Stimulated activated CD8-positive, alpha-beta memory T cell treated with anti-CD3 and anti-CD28 coated beads, Interleukin-15, amount 100 ng/mL, for 1 hour (primary cell): ENCODE measurements at places on chromosomes 13 and 19.

- no peak for DNase-seq
These were observed 516.4 kb upstream of the SPRY2 start for GRCh38 chr13:80857321-80857720.

DNA sequence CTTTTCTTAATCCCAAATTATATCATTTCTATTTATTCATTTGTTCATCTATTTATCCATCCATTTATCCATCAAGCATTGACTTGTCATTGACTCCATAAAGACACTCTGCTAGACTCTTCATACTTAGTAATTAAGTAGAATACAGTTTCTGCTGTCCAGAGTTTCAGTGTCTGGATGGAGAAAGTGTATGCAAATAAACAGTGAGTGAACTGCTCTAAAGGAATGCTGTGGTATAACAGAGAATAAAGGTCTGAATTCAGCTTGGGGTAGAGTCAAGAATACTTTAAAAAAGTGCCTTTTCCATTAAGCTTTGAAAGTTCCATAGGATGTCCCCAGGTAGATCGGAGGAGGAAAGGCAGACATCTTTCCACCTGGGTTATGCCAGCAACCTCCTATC, 51.4 kb downstream of the RAP2A start:
- DNase-seq = no peak

DNA sequence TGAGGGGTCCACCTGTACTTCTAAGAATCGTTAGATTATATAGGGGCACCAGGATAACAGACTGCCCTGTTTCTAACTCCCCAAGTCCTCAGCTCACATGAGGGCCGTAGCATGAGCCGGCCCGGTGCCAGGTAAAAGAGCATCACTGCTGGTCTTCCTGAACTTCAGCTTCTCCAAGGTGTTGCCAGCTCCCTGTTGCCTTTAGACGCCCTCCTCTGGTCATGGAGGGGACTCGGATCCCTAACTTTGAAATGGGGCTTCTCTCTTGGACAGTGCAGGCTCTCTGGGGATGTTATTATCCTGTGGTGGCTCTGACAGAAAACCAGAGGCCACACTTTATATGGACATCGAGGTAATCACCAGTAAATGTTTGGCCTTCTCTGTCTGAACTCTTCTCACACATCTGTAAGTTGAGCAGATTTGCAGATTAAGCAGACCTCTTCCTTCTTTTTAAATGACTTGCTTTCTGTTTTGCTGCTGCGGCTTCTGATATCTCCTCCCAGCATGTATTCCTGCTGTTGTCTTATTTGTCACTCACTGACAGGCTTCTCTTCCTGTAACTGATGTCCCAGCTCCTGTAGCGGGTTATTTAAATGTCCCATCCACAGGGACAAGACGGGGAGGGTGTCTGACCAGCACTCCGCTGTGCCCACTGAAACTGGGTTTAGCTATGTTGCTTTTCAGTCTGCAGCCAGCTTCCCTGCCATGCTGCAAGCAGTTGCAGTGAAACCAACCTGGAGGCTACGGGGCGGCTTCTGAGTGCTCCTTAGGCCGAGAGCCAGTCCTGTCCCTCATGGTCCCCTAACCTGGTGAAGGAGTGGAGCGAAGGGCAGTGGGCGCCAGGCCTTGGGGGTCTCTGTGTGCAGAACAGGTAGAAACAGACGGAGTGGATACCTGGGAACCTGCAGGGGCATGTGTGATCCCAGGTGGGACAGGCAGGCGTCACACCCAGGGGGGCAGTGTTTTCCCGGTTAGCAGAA, 39.2 kb downstream of the TSSK6 start:
- no peak for DNase-seq

- DNase-seq = no peak
These were observed 79.7 kb upstream of the MBNL2 start for GRCh38 chr13:97142452-97142851.

- no peak for DNase-seq
These were observed 13.8 kb downstream of the YJU2 start for GRCh38 chr19:4260613-4261191.

- DNase-seq = no peak
These were observed 193.0 kb upstream of the NBEA start for GRCh38 chr13:34749046-34749445.

GRCh38 chr19:53892981-53893325, 11.0 kb downstream of the PRKCG start:
- DNase-seq = no peak

DNA sequence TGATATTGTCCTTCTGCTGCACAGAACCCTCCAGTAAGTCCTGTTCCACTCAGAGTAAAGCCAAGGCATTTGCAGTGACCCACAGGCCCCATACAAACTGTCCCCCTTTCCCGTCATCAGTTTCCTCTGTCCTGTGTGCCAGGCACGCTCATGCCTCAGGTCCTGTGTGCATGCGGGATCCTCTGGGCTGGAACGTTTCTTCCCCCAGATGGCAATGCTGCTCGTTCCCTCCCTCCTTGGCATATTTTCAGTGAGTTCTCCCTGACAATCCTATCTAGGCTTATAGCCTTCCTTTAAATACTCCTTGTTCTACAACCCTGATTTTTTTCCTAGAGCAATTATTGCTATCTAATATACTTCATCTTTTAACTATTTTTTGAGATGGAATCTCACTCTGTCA, 5.7 kb downstream of the OPA3 start:
- DNase-seq = no peak

DNA sequence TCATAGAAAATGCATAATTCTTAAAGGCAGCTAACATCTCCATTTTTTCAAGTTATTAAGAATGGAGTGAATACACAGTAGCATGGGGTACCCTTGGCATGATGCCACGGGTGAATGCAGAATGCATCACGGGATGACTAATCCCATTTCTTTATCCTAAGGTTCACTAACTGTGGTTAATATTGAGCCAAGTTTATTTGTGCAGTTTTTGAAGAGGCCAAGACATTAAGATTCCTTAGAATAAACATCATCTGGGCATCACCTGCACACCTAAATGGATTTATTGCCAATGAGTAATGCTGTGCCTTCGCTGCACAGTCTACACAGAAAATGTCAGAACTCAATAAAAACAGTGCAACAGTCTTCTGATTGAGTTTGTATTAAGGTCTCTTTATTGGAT, 333.1 kb downstream of the GPC6 start:
- DNase-seq = no peak

GRCh38 chr13:113608967-113609533, 24.5 kb downstream of the TFDP1 start:
- DNase-seq = no peak

DNA sequence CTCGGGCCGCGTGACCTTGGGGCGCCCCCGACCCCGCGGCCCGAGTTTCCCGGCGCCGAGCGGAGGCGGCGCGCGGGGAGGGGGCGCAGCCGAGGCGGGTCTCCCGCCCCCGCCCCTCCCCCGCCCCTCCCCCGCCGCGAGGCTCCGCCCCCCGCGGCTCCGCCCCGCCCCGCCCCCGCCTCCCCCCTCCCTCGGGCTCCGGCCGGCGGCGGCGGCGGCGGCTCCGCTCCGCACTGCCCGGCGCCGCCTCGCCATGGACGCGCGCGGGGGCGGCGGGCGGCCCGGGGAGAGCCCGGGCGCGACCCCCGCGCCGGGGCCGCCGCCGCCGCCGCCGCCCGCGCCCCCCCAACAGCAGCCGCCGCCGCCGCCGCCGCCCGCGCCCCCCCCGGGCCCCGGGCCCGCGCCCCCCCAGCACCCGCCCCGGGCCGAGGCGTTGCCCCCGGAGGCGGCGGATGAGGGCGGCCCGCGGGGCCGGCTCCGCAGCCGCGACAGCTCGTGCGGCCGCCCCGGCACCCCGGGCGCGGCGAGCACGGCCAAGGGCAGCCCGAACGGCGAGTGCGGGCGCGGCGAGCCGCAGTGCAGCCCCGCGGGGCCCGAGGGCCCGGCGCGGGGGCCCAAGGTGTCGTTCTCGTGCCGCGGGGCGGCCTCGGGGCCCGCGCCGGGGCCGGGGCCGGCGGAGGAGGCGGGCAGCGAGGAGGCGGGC, at the start of gene HCN2:
HCN2 (plus strand) TSS at position 189 of the 703 bp plus-strand sequence; CDS start at position 254, 65 bp downstream.
- no peak for DNase-seq

DNA sequence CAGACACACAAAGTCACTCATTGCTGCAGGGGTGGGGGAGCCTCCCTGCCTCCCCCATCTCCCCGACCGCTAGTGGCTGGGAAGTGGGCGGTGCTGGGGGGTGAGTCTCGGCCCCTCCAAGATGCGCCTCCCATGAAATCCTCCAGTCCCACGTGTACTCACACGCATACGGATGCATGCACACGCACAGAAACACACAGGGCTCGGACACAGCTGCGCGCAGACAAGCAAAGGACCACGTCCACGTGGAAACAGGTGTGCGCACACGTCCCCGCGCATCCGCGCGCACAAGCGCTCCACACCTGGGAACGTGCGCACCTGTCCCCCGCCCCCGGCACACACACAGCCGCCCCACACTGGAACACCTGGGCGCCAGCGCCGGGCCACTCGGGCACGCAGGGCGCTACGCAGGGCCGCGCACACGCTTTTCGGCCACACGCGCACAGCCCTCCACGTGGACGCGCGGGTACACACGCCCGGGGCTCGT, 687 bp downstream of the MATK start:
- no peak for DNase-seq

- no peak for DNase-seq
These were observed 1.5 kb downstream of the OR10H1 start for GRCh38 chr19:15813916-15814315.

DNA sequence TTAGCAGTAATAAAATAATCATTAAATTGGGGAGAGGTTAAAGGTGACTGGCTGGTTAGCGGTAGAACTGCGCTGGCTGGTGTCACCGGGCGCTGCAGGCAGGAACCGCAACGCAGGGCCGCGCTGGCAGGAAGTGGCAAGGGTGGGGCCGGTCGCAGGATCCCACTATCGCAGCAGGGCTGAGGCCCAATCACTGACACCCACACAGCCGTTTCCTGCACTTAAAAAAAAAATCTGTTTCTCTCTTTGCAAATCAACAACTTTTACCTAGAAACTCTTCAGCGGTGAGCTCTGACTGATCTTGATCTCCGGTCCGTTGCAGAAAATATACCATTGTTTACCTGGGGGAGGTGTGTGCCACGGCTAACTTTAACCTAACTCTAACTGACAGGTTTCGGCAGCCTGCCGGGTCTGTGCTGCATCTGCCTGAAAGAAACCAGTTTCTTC, 46.9 kb downstream of the KLF2 start:
- peak; percentile 77 for DNase-seq

- no peak for DNase-seq
These were observed 46.6 kb upstream of the SLC15A1 start for GRCh38 chr13:98798849-98799645.

DNA sequence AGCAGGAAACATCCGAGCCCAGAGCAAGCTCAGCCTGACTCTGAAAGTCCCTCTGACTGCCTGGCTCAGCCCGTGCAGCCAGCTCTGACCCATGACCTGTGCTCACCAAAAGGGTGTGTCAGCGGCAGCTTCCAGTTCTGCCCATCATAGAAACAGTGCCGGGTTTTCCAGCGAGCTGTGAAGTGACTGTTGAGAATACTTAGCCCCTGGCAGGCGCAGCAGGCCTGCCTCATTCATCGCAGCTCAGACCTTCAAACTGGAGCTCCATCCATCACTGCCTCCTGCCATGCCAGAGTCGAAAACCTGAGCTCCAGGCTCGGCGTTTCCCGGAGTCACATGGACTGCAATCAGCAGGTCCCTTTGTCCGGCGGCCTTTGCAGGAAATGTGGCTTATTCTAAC, 16.3 kb upstream of the GSX1 start:
- DNase-seq = no peak

DNA sequence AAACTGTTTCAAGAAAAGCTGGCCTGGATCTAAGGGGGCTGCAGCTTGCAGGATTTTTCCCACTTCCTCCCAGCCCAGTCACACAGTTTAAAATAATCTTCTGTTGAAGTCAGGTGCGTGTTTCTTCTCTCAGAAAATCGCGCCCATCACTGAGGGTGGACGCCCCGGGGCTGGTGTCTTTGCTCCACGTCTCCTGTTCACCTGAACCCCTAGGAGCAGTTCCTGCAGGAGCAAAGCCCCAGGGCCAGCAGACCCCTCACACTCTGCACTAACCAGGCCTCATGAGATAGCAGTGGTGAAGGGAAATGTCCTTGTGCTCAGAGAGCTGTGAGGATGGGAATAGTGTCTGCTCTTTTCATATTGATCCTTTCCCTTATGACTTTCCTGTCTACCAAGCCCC, 920 bp upstream of the SIGLEC7 start:
- no peak for DNase-seq
